Activated T-helper 17 cell treated with anti-CD3 and anti-CD28 coated beads, Interleukin-2, amount 50 U/mL, for 72 hours (primary cell): ENCODE measurements at places on chromosomes 1 and 21. TPM values are rescaled to one million over a fixed set of nuclear protein-coding genes. Genes with fewer than 3 reads are reported as not detected.

- no peak for ATAC-seq
Observed at GRCh38 chr1:51342591-51343206, 12.3 kb upstream of the TTC39A start.

- no peak for ATAC-seq
Observed at GRCh38 chr1:42748461-42749410, 8.7 kb upstream of the CLDN19 start.

GRCh38 chr1:67100833-67101232 is 33.9 kb downstream of the C1orf141 start:
- ATAC-seq, result no peak

KPRP gene
- not detected for total RNA-seq

DCAF8 gene
- total RNA-seq, result 175 TPM
